ENCODE measurements at places on chromosomes 5 and 9.

GRCh38 chr5:138677782-138678181 lies 75.4 kb upstream of the CTNNA1 start:
- no peak for DNase-seq

DNA sequence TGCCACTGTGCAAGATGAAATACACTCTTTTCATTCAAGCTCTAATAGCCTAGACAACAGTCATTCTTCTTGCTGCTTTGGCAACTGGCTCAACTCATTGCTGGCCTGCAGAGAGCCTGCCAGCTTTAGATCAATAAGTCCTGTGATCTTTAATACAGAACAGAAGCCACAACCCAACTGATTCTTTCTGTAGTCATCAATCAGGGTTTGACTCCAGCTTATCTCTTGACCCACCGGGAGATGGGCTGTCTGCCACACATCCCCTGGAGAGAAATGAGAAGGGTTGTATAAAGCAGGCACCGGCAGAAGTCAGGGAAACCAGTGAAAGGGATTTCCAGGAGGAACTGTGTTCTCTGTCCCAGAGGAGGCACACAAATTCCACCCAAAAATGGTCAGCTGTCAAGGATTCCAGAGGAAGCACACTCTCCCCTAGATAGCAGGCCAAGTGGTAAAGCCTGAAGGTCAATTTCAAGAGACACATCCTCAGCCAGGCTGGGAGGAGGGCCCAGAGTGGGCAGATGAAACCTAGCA lies 24.5 kb downstream of the LHFPL2 start:
- no peak for DNase-seq

- DNase-seq: no peak
Measured at GRCh38 chr9:128764361-128764760, 7.4 kb downstream of the ZER1 start.

DNA sequence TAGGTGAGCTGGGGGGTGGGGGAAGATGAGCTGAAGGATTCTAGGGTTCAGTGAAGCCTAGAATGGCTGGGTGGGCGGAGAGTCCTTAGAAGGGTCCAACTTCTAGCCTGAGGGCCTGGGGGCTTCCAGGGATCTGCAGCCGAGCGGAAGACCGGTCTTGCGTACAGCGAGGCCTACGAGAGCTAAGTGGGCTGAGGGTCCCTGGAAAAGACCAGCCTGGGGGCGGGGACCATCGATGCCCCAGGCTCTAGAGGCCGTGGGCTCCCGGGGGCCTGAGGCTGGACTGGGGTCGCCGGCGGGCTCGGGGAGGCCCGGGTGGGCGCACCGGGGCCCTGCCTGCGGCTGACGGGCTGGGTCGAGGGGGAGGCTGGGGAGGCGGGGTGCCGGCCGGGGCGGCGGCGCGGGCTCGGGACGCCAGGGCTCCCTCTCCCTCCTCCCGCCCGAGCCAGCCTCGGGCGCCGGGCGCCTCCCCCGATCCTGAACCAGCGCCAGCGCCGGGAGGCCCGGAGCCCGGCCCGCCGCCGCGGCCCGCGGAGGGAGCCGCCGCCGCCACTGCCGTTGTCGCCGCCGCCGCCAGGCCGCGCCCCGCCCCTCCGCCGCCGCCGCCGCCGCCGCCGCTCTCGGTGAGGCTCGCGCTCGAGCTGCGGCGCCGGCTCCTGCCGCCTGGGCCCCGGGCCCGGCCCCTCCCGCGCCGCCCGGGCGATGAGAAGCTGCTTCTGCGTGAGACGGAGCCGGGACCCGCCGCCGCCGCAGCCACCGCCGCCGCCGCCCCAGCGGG lies at the start of gene MVB12B:
MVB12B (plus strand) TSS at position 602 of the 778 bp plus-strand sequence; CDS start at position 703, 101 bp downstream.
- peak; percentile 63 for DNase-seq

DNA sequence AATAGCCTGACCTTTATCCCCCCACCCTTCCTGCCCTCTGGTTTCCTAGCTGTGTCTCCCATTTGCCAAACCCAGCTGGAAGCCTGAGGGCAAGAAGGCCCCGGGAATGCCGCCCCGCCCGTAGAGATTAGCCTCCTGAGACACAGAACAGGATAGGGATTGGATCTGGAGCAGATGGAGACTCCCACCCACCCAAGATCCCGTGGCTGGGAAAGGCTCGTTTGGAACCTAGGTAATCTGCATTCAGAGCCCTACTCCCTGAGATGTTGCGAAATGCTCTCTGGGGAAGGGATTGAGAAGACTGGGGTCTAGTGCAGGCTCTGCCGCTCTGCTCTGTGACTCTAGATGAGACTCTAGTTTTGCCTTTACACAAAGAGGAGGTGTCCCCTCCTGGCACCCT lies 10.9 kb downstream of the AQP3 start:
- no peak for DNase-seq

DNA sequence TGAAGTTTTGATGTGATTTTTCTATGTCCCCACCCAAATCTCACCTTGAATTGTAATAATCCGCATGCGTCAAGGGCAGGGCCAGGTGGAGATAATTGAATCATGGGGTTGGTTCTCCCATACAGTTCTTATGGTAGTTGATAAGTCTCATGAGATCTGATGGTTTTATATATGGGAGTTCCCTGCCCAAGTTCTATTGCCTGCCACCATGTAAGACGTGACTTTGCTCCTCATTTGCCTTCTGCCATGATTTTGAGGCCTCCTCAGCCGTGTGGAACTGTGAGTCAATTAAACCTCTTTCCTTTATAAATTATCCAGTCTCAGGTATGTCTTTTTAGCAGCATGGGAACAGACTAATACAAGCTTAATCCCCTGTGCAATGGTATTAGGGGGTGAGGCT lies 25.5 kb upstream of the RAI14 start:
- no peak for DNase-seq

DNA sequence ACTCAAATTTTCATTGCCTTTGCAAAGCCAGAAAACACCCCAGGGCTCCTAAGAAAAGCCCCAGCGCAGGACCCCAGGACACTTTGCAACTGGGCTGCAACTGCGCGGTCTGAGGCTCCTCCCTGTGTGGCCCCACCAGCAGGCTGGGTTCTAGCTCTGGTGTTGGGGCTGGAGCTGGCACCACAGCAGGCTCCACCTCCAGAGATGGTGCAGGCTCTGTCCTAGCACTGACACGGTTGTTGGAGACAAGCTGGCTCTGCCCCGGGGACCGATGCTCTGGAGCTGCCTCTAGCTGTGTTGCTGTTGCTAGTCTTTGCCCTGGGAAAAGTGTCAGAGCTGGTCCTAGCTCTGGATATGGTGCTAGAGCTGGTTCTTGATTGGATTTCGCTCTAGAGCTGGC lies 13.6 kb downstream of the LCN10 start:
- no peak for DNase-seq

DNA sequence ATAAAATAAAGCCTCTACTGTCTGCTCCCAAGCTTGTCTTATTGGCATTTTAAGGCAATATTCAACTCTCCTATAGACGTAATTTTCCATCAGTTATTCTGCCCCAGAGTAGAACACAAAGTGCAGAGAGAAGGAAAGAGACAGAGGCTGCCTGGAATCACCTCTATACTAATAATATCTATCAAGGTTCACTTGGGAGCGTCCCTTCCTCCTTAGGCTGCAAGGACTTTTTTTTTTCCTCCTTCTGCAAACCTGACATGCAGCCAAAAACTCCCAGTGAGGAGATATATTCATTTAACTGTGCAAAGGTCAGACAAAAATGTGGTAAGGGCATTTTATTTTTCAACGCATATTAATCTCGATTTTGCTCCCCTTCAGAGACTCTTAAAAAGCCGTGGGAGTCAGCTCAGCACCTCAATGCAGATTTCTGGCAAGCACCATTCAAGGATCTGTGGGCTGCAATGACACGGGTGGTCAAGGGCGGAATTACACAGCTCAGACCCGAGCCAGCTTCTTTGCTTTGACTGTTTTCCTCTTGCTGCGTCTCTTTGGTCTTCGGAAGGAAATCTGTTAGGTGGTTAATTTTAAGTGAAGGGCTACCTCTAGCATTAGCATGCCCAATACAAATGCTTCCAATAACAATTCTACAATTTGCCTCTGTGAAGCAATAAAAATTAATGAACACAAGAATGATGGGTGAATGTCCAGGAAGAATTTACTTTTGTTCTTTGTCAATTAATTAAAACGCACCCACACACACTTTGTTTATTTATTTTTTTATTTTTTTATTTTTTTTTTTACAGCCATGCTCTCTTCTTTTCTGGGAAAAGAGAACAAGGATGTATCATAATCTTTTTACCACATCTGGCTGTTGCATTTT lies 587.7 kb upstream of the GRAMD2B start:
- DNase-seq: no peak

- DNase-seq: no peak
Measured at GRCh38 chr5:7376871-7377270, 19.1 kb upstream of the ADCY2 start.

DNA sequence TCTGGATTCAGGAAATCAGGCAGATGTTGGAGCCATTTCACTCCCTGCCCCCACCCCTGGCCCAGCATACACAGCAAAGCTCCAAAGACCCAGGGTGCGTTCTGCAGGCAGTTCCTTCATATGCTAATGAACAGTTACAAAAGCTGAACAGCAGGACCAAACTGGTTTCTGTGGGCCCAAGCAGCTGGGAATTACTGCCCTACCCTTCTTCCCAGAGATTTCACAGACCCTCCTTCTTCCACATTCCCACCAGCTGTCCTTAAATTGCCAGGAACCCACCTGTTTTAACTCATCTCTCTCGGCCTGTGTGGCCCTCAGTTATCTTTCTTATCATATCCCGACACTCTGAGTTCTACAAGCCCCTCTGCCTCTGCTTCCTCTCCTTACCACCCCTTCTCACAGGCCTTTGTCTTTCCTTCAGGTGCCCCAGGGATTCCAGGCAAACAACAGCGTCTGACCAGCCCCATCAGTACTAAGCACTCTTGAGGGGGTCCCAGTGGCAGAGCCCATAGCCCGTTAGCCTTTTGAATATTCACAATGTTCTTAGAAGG lies 10.6 kb upstream of the F2RL1 start:
- DNase-seq: no peak

GRCh38 chr9:97740848-97741821 lies 44.0 kb upstream of the XPA start:
- no peak for DNase-seq

DNA sequence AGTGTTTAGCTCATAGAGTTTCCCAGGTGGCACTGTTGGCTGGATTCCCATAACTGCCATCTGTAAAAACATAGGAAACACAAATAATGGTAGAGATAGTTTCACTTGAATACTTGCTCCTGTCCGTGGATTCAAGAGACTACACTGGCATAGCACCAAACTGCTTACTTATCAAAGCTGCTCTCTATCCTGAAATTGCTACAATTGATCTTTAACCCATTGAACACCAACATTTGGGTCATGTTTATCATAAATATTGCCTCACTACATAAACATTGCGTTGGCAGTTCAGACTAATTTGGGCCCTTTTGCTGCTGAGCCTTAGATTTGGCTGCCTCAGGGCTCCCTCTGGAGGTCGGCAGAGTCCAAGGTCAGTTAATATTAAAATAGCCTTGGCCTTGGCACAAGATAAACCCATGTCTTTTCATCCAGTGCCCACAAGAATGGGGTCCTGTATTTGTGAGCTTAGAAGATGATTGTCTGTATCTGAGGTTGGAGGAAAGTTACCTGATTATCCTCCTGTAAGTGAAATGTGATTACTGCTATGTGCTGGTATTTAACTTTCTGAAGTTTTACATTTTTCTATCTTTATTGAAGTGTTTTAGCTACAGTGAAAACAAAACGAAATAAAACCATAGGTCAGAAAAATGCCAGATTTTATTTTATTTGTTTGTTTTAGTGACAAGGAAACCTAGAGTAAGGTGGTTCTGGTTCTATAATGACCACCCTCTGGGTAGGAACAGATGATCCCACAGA lies 4.0 kb upstream of the RANBP3L start:
- peak; percentile 12 for DNase-seq

- no peak for DNase-seq
Measured at GRCh38 chr9:31030741-31031202, 1353.7 kb upstream of the ACO1 start.
